ENCODE measurements at places on chromosomes 13 and 19.

DNA sequence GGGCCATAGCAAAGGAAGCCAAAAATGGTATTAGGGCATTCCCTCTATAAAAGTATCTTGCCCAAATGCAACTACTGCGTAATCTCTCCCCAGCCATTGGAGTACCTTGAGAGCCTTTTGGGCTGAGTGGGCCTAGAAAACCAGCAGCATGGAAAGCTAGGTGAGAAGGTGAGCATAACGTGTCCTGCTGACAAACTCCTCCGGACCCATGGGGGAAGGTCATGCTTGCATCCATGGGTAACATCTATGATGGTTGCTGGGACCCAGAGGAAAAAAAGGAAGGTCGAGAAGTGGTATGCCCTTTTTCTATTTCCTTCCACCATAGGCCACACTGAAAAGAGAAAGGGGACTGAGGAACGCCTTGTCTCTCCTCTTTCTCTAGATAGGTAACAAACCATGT lies 57.4 kb downstream of the ZNF728 start:
- DNase-seq, result no peak

- DNase-seq, result no peak
Observed at GRCh38 chr13:70172946-70173597, 64.8 kb upstream of the KLHL1 start.

DNA sequence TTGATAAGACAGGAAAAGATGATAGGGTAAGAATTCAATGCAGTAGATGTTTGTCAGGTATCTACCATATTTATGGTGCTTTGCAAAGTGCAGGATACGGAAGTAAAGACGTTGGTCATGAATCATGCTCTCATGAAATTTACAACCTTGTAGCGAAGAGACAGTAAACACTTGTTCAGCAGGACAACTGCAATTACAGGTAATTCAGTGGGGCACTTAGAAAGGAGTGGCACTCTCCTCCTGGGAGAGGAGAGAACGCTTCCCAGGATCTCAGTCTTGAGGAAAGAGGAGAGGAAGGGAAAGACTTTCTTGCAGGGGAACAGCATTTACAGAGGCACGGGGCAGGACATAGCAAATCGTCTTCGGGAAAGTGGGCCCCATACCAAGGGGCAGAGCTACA lies 46.4 kb downstream of the SOX1 start:
- DNase-seq, result no peak

GRCh38 chr19:37893845-37894575 lies 12.4 kb downstream of the WDR87 start:
- no peak for DNase-seq

- DNase-seq, result no peak
Observed at GRCh38 chr19:38839816-38840582, 8.4 kb upstream of the ECH1 start.

DNA sequence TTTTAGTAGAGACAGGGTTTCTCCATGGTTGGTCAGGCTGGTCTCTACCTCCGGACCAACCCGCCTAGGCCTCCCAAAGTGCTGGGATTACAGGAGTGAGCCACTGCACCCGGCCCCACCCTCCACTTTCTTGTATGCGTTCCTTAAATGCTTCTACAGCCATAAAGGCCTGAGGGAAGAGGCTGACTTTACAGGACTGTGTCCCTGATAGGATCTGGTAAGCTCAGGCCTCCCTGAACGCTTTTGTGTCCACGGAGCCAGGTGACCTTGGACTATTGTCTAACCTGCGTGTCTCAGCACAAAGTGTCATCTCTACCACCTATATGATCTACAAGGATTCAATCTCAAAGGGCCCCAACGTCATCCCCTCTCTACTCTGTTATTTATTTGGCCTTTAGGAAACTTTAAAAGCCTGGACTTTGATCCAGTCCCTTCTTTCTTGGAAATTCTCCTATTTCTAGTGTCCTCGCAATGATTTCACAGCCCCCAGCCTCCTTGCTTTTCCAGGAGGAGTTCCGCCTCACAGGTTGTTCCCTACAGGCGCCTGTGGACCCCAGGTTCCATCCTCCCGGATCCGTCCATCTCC lies 701 bp downstream of the ZNF552 start:
- DNase-seq, result no peak

DNA sequence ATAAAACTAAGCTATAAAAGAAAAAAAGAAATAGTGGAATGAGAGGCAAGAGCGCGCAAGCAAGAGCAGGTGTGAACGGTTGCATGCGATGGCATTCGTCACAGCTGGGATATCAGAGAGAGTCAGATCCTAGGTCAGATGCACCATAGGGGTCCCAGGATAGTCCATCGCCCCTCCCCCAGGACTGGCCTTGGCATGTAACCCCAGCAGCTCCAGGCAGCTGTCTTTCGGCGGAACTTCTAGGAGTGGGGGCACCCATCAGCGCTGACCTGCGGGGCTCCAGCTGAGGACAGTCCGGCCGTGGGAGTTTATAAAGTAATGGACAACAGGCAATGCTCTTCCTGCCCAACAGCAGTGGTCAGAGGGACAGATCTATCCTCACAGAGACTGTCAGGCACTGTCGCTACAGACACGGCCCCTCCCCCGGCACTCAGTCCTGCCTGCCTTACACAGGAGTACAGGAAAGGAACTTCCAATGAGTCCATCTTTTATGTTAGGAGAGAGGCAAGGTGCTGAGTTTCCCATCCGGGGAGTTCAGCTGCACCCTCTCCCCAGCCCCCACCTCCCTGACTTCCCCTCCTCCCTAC lies 1.4 kb downstream of the SIAH3 start:
- DNase-seq, result no peak

DNA sequence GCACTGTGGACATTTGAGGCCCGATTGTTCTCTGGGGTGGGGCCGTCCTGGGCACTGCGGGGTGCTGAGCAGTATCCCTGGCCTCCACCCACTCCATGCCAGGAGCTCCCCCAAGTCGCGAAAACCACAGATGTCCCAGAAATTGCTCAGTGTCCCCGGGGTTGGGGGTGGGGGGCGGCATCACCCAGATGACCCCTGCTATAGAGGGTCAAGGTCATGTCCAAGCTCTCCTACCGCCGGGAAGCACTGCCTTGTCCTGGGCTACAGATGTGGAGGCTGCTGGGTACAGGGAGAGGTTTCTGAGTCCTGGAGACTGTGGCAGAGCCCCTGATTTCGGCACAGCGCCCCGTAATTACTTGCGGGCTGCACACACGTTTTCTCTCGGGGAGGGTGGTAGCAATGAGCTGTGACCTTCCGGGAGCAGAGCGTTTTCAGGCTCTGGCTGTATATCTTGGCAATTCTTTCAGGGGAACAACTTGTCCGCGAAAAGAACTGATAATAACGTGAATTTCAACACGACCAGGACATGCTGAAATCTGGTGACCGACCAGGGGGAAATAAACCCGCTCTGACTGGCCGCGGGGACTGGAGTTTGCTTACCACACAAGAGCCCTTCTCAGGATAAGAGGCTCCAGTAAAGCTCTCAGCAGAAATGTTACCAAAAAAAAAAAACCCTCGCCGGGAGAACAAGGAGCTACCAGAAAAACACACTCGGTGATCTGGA lies 68.1 kb downstream of the GNG7 start:
- DNase-seq, result no peak

- no peak for DNase-seq
Observed at GRCh38 chr13:22270881-22271280, 600.0 kb downstream of the FGF9 start.

Data from CD4-positive, alpha-beta T cell (primary cell).